ENCODE measurements at places on chromosomes 3 and 15.

GRCh38 chr15:42858540-42858939 is 62.0 kb downstream of the TTBK2 start:
- DNase-seq = no peak

- no peak for DNase-seq
Observed at GRCh38 chr3:152281133-152281713, 12.5 kb downstream of the MBNL1 start.

- DNase-seq = no peak
Observed at GRCh38 chr15:41019174-41019573, 65.9 kb downstream of the CHAC1 start.

- no peak for DNase-seq
Observed at GRCh38 chr3:124117486-124117885, 125.6 kb upstream of the ROPN1 start.

- no peak for DNase-seq
Observed at GRCh38 chr3:27643355-27643754, 78.8 kb downstream of the EOMES start.

DNA sequence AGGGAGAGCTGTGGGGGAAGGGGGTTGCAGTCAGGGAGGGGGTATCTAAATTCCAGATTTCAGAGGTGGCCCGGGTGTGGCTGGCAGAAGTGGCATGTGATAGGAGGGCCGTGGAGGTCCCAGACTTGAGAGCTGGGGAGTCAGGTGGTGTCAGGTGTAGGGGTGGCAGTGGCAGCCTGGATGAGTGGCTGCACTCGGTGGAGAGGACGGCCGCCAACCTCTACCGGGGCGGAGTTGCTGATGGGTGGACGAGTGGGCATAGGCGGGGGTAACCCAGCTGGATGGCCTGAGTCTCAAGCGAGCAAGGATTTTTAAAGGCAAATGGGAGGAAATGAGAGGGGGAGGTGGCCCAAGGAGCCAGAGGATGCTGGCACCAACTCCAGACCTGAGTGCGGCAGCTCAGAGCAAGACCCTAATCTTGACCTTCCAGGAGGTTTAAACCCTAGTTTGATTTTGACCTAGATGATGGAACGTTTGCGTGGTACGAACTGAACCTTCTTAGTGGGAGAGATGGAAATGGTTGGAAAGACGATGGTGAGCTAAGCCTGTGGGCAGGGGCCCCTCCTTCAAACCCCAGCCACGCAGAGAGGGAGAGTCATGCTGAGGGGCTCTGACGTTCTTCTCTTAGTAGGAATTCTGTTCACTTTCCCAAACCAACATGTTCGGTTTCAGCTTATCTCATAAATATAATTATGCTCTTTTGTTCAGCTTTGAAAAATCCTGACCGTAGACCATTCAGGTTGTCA is 8.0 kb downstream of the TRAK1 start:
- DNase-seq = no peak

DNA sequence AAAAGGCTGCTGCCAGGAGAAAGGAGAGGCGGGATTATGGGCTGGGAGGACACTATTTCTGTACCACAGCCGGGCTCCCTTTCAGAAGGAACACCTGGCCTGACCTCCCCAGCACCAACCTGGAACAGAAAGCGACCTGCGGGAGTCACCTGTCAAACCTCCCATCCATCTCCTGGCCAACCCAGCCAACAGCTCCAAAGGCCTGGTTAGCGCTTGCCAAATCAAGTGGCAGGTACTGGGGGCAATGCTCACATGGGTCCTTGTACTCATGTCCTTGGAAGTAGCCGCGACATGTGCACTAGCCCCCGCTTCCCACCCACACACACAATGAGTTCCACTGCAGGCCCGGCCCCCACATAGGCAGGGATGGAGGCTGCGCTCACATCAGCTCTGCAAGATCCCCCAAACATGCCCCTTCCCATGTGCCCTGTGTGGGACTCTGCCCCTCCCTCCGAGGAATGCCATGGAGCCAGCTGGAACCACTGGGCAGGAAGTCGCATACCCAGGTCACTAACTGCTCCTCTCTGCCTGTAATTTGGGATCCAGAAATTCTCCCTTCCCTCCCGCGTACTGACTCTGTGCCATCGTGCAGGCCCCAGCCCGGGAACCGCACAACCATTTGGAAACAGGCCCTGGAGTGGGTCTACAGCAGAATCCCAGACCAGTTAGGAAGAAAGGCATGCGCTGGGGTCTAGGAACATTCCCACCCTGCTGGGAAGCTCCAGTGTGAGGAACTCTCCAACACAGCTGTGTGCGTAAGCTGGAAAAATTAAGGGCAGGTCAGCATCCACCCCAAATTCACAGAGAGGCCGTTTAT is 98.9 kb downstream of the LRIG1 start:
- no peak for DNase-seq

GRCh38 chr3:126026761-126027160 is 57.2 kb downstream of the SLC41A3 start:
- no peak for DNase-seq

DNA sequence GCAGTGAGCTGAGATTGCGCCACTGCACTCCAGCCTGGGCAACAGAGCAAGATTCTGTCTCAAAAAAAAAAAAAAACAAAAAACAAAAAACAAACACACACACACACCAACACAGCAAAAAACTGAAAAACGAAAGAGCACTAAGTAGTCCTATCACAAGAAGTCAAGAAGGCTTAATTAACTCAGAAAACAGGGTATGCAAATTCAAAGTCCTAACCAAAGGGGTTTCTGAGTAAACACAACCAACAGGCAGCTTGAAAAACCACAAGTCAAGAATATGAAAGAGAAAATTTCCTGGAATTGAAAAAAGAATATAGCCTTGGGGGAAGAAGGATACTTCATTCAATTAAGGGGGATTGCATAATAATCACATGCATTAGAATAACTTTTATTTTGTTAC is 37.7 kb upstream of the PARP14 start:
- no peak for DNase-seq

- DNase-seq = no peak
Observed at GRCh38 chr15:65812916-65813315, 20.8 kb upstream of the DENND4A start.

DNA sequence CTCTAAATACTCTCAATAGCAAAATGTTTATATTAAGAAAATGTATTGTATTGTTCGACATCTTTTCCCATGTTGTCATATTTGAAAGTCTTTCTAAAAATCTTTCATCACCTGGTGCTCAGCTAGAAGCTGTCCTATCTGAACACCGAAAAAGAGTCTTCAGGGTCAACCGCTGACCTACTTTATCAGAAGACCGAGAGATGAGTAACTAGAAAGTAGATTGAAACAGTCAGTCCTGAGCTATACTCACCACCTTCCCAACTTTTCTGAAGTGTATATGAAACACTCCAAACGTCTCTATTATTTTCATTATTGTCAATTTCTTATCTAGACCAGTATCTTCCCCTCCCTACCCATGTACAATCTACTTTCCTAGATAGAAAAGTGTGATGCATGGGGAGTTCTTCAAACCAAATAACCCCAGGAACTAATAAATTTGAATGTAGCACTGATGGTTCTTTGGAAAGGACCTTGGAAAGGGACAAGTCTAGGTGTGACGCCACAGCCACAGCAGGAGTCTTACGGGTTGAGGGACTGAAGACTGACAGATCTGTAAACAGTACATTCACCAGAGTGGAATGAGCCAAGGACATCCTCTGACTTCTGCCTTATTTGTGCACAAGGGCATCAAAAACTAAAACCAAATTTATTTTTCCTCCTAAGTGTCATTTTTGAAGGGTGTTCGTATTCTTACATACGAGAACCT is 58.6 kb downstream of the TMOD3 start:
- no peak for DNase-seq

GRCh38 chr3:71671216-71671845 is 53.9 kb downstream of the EIF4E3 start:
- DNase-seq = no peak

- no peak for DNase-seq
Observed at GRCh38 chr15:68921926-68922325, 8.4 kb upstream of the SPESP1 start.

GRCh38 chr15:75687486-75688277 is 25.0 kb downstream of the CSPG4 start:
- DNase-seq = peak; percentile 17

- no peak for DNase-seq
Observed at GRCh38 chr15:58830556-58830955, 59.5 kb downstream of the MINDY2 start.

DNA sequence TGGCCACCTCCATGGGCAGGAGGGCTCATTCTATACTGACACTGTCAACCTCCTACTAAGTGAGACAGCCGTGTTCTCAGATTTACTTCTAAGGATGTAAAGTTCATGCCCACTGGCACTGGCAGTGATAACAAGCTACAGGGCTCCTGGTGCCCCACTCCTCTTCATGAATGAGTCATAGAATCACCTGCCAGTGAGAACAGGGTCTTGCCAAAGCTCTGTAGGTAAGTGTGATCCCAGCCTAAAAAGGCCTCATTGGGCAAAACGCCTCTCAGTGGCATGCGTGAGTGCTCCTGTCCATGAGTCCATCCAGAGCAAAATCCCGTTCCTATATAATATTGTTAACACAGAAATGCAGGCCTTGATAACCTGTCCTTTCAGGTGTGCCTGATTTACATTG is 17.4 kb downstream of the PXYLP1 start:
- no peak for DNase-seq

- peak; percentile 48 for DNase-seq
Observed at GRCh38 chr3:78642226-78643035, 1125.4 kb downstream of the ROBO1 start.

GRCh38 chr3:138065949-138066348 is 49.5 kb downstream of the DZIP1L start:
- no peak for DNase-seq

DNA sequence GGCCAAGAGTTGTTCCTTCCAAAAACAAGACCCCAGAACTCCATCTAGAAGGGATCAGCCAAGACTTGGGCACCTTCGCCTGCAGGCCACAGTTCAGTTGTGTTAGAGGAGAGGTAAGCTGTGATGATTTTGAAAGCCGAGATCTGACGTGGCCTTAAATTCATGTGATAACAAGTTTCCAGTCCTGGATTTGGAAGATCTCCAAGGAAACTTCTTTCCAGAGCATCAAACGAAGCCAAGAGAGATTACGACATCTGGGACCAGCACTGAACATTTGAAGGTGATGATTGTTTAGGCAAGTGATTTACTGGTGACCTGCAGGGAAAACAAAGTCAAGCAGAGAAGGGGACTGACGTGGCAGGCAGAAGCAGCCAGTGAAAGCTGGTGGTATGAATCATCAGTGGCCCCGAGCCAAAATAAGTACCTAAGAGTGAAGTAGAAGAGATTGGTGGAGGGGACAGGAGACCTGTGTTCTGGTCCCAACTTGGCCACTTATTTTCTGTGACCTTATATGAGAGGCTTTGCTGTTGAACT is 339.0 kb upstream of the PROK2 start:
- DNase-seq = no peak

GRCh38 chr3:115217292-115217677 is 70.2 kb upstream of the ZBTB20 start:
- DNase-seq = no peak

GRCh38 chr3:61343543-61343942 is 92.3 kb upstream of the FHIT start:
- no peak for DNase-seq

- peak; percentile 58 for DNase-seq
Observed at GRCh38 chr15:91706322-91707032, 147.0 kb upstream of the SLCO3A1 start.

- no peak for DNase-seq
Observed at GRCh38 chr3:133593243-133593642, 19.8 kb downstream of the CDV3 start.

GRCh38 chr3:147090461-147090860 is 315.9 kb downstream of the ZIC4 start:
- DNase-seq = no peak

DNA sequence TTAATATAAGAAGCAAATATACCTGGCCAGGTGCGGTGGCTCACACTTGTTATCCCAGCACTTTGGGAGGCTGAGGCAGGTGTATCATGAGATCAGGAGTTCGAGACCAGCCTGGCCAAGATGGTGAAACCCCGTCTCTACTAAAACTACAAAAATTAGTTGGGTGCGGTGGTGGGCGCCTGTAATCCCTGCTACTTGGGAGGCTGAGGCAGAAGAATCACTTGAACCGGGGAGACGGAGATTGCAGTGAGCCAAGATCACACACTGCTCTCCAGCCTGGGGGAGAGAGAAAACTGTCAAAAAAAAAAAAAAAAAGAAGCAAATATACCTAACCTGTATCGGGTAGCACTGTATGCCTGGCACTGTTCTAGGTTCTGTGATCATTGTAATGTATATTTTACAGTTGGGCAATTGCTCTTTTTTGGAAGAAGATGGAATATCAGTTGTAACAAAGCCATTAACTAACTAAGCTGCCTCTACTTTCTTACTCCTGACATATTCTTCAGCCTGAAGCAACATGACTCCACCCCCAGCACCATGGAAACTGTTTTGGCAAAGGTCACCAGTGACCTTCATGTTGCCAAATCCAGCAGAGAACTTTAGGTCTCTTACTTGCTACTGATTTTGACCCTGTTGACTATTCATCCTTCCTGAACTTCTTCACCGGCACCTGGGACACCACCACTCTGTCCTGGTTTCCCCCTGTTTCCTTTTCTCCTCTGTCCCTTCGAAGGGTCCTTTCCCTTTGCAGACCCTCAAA is 203.8 kb downstream of the RPLP1 start:
- DNase-seq = no peak

GRCh38 chr3:152307829-152308474 is 39.2 kb downstream of the MBNL1 start:
- no peak for DNase-seq

DNA sequence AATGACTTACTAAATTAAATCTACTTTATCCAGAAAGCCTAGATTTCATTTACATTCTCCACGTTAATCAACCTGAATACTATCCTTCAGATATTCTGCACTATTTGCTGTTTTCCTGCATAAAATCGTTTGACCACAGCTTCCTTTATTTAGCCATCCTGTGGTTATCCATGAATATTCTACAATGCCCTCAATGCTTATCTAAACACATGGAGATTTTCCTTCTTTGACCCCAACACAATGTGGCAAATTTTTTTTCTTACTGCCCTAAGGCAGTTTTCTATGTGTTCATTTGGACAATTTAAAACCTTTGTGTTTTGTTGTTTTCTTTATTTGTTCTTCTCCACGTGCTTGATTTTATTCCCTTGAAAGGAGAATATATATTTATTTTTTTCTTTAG is 495.5 kb upstream of the ROBO1 start:
- DNase-seq = no peak

DNA sequence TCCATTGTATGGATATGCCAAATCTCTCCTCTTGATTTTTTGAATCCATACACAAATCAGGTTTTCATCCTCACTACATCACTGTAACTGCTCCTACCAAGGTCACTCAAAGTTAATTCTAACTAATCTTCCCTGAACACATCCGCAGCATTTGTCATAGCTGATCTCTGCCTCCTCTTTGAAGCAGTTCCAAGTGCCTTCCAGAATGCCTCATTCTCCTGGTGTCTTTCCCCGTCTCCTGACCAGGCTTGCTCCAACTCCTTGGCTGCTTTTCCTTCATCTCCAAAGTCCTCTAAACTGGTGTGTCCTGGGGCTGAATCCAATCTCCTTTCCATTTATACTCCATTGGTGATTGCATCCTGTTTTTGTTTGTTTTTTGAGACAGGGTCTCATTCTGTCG is 26.8 kb downstream of the KLHDC8B start:
- no peak for DNase-seq

GRCh38 chr3:123880998-123881561 is 3.1 kb downstream of the MYLK start:
- peak; percentile 3 for DNase-seq

Measured in erythroblast (primary cell).